ENCODE measurements at places on chromosomes 4 and X. TPM values are rescaled to one million over a fixed set of nuclear protein-coding genes. Genes with fewer than 3 reads are reported as not detected.

GRCh38 chr4:93828995-93829819, 654 bp downstream of the ATOH1 start:
- no peak for DNase-seq

DNA sequence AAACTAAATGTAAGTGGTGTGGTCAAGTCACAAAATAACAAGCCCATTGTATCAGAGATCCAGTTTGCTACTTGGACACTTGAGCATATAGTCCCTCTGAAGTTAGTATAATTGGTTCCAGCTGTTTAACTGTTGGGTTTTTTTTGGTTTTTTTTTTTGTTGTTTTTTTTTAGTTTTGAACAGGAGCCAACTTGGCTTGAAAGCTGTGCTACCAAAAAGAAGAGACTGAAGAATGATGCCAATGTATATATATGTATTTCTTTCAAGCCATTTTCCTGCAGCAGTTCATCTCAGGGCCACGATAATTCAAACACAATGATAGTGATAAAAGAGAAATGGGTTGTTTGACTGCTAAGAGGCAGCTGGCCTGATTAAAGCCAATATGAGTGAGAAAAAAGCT, 138.3 kb downstream of the PCDH18 start:
- DNase-seq, result no peak

GRCh38 chr4:2768921-2769336, 12.8 kb upstream of the TNIP2 start:
- DNase-seq, result no peak

GRCh38 chrX:49103637-49104036, 19.9 kb downstream of the GPKOW start:
- no peak for DNase-seq

DNA sequence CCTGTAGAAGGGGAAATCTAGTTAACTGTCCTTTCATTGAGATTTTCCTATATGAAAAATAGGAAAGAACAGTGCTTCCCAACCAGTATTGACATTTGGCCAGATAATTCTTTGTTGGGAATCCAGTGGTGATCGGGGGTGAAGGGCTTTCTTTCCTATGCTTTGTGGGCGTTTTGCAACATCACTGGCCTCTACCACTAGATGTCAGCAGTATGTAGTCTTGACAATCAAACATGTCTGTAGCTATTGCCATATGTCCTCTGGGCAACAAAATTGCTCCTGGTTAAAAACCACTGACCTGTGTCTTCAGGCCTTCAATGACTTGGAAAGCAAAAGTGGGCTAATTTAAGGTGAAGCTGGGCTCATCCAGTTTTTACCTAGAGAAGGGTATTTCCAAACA, 658.5 kb downstream of the DACH2 start:
- no peak for DNase-seq

GRCh38 chrX:8873102-8873501, 71.9 kb upstream of the FAM9A start:
- DNase-seq, result no peak

SOX3 gene
- not detected for total RNA-seq

DNA sequence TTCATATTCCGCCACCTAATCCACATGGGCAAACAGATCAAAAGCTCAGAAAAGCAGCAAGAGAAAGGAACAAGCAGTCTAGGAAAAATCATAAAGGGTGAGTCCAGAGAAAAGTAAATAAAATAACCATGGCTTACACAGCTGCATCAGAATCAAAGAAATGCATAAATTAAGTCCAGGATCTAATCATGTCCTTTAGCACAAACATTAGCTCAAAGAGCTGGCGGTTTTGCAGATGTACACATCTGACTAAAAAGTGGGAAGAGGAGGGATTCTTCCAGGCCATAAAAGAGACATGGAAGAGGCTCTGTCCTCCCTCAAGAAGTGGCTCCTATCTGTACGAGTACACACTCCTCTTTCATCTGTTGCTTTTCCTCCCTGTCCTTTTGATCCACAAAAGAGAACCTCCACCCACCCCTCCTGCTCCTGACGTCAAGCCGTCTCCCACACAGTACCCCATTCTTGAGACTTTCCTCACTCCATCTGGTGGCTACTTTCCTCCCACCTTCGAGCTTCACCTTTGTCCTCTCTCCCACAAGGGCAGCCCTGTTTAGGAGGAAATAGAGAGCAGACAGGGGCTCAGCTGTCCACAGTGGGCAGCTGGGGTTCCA, 92.5 kb downstream of the RASL11B start:
- no peak for DNase-seq

DNA sequence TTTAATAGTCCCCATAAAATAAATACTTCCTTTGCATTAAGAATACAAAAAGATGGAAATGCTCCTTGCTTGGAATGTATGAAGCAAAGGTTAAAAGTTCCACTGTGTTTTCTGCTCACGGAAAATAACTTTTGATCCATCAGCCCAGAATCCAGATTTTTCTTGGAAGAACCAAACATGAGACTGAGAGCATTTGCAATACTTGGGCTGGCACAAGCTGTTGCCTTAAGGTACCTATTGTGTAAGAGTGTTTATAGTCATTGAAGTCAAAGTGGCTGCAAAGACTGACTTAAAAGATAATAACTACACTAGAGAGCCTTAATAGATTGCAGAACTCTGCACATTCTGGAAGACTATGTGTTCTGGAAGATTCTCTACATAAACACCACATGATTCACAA, 281.4 kb downstream of the RAB28 start:
- no peak for DNase-seq

GRCh38 chr4:107094976-107095375, 58.9 kb upstream of the DKK2 start:
- DNase-seq, result no peak

- no peak for DNase-seq
These were observed 30.1 kb downstream of the NEIL3 start for GRCh38 chr4:177339477-177340374.

- DNase-seq, result no peak
These were observed 1777.5 kb upstream of the PCDH7 start for GRCh38 chr4:28942631-28943030.

GRCh38 chr4:180335566-180335965, 1907.6 kb upstream of the TENM3 start:
- no peak for DNase-seq

LRCH2 gene
- not detected for total RNA-seq

YY2 gene
- total RNA-seq, result 0.92 TPM

HEPH gene
- 0.13 TPM for total RNA-seq

DNA sequence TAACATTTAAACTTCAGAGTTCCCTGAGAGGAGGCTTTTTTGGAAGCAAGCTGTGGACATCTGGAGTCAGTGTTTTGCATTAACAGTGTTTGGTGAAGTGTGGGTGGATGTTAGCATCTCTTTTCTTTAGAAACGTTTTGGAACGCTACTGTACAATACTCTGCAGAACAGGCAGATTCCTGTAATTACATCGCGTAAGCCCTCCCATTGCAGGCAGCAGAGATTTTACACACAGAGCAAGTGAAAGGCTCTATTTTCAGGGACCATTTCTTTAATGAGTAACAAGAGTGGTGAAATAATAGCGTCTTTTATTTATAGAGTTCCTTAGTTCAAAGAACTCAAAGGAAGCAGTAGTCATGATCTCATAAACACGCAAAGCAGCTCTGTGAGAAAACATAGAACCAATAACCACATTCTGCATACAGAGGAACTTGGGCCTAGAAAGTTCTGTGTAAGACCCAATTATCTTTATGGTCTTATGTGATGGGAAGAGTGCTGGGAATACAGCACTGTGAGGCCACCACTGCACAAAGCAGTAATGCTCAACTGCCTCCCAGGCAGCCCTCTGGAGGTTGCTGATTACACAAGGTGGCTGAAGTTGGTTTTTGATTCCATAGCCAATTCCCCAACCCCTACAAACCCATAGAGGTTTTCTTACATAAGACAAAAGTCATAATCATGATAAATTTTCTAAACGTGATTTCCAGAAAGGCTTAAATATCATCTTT, 298.7 kb upstream of the EPHA5 start:
- no peak for DNase-seq

GRCh38 chr4:111400741-111401140, 744.5 kb upstream of the FAM241A start:
- DNase-seq, result no peak

Measured in activated T-cell treated with anti-CD3 and anti-CD28 coated beads, Interleukin-2, amount 50 U/mL, for 4 hours (primary cell).